ENCODE measurements at places on chromosomes 2 and 18. TPM values are rescaled to one million over a fixed set of nuclear protein-coding genes. Genes with fewer than 3 reads are reported as not detected.
A peak's percentile ranks its signal among the peaks of the same experiment; 100 is the strongest.

Gene RNMT
- 10.8 TPM for total RNA-seq

Gene GAD1
- total RNA-seq = 3.2 TPM

Gene PRSS56
- total RNA-seq = not detected

Gene COBLL1
- 10.2 TPM for total RNA-seq

Gene ITGB6
- not detected for total RNA-seq

Gene METTL5
- 14.8 TPM for total RNA-seq

Gene ZRANB3
- total RNA-seq = 7.0 TPM

Gene TUBB6
- 164 TPM for total RNA-seq

Gene IL37
- not detected for total RNA-seq

- no peak for DNase-seq
Measured at GRCh38 chr18:22467760-22468553, 50.2 kb upstream of the CTAGE1 start.

DNA sequence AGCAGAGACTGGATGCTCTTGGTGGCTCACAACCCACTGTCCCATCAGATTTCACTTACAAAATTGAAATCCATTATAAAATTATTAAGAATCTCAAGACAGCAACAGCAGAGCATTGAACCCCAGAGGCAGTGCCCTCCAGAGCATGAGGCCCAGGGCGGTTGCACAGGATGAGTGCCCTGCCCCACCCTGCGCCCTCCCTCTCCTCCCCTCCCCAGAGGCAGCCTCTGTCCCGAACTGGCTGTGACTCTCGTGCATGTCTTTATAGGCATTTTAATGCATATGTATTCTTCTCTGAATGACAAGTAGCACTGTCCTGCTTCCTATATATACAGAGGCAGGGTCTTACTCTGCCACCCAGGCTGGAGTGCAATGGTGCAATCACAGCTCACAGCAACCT is 10.4 kb downstream of the MFSD2B start:
- no peak for DNase-seq

DNA sequence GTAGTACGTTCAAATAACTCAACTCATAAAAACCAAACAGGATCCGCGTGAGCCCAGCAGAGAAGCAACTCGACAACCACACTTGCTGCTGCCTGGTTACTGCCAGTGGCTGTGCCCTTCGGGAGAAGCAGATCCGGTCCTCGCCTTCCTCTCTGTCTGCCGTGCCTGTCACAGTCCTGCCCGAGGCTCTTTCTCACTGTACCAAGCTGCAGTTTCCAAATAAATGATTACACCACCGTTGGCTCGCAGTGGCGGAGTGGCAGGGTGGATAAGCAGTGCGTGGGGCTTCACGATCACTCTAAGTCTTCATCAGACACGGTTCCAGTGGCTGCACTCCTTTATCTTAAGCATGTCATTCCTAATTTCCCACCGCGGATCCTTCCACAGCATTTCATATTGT is 26.1 kb upstream of the SALL3 start:
- no peak for DNase-seq

DNA sequence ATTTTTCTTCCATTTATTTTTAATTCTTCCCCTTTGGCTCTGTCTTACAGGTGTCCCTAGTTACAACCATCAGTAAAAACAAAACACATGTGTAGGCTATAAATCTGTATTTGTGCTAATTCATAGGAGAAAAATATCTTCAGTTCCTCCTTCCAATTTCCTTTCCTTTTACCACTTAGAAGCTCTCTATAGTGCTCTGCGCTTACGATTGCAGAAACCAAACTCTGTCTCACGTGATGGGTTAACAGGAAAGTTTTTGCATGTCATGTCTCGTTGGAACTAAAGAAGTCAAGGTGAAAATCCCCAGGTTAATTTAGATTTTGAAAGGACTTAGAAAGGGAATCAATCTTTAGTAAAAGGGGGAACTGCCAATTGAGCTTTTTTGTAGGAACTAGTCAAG is 1390.5 kb upstream of the ZEB2 start:
- no peak for DNase-seq

GRCh38 chr2:163558251-163559021 is 177.4 kb downstream of the FIGN start:
- no peak for DNase-seq

DNA sequence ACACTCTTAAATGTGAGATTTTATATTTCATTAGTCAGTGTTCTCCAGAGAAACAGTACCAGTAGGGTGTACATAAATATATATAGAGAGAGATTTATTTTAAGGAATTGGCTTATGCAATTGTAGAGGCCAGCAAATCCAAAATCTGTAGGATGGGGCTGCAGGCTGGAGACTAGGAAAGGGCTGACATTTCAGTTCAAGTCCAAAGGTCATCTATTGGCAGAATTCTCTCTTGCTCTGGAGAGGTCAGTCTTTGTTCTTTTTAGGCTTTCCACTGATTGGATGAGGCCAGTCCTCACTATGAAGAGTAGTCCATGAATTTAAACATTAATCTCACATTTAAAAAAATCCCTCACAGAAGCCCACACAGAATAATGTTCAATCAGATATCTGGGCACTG is 170.8 kb upstream of the NCKAP5 start:
- DNase-seq = no peak

- DNase-seq = no peak
Measured at GRCh38 chr2:120629241-120629895, 106.3 kb upstream of the GLI2 start.

DNA sequence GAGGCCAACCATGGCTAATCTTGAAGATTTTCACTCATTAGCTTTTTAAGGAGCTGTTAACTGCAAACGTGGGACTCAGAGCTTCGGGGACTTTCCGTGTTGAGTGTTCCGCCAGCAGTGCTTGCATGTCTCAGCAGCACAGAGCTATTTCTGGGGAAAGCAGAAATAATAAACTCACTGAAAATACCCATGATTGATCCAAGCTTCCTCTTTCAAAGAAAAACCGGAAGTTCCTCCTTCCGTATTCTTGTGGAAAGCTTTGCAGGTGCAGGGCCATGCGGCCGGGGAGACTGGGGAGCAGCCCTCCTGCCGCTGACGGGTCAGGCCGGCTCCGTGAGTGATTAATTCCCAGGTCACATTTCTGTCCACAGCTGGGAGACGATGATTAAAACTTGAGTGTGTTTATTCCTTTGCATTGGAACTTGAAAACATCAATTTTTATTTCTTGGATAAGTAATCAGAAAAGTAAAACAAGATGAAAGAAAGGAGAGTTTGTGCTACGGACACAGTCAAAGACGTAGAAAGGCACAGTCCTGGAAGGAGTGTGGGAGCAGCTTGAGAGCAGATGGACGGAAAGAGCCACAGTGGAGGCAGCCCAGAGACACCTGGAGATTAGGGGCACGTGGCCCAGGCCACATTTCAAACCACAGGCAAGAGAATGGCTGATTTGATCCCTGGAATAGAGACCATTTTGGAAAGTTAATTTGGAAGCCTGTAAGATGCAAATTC is 54.2 kb upstream of the CTDP1 start:
- DNase-seq = peak; percentile 88

DNA sequence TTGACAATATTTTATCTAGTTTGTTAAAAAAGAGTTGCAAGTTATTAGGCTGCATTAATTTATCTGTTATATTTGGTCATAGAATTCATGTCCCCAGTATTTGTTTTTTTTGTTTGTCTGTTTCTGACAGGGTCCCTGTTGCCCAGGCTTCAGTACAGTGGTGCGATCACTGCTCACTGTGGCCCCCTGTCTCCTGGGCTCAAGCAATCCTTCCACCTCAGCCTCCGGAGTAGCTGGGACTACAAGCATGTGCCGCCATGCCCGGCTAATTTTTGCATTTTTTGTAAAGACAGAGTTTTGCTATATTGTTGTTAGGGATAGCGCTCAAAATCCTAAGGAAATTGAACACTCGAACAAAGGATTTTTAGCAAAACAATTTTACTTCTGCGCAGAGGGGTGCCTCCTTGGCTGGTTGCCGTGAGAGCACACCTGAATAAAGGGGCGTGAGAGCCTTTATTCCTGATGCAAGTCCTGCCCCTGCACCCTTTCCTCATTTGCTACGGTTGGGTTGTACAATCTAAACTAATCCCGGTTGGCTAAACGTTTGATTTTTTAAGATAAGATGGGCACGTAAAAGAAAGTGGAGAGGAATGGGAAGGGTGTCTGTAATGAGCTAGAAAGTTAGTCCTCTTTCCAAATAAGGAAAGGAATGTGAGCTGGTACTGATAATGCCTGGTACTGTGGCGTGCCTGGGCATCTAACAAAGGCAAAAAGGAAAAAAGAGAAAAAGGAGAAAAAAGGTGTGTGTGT is 65.5 kb downstream of the COMMD1 start:
- DNase-seq = no peak

- DNase-seq = no peak
Measured at GRCh38 chr18:35797948-35798347, 174.5 kb upstream of the RMP24 start.
